ENCODE measurements at places on chromosomes 1 and 21.

- DNase-seq = no peak
Observed at GRCh38 chr1:154859786-154860155, 10.3 kb downstream of the KCNN3 start.

GRCh38 chr1:243525085-243525487 lies 269.2 kb downstream of the SDCCAG8 start:
- DNase-seq = no peak

DNA sequence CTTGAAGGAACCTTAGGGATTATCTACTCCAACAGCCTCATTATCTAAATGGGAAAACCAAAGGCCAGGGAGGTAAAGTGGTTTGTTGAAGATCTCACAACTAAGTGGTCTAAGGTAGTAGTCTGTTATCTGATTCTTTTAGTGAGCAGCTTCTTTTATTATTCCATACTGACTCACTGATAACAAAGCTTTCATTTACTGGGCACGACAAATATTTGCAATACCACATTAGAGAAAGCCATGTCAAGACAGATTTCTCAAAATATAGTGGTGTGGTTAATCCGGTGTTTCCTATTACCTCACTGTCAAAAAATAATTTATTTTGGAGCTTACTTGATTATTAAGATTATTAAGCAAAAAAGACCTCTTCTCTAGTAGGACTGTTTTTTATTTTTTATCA lies 369.1 kb downstream of the S1PR1 start:
- no peak for DNase-seq

DNA sequence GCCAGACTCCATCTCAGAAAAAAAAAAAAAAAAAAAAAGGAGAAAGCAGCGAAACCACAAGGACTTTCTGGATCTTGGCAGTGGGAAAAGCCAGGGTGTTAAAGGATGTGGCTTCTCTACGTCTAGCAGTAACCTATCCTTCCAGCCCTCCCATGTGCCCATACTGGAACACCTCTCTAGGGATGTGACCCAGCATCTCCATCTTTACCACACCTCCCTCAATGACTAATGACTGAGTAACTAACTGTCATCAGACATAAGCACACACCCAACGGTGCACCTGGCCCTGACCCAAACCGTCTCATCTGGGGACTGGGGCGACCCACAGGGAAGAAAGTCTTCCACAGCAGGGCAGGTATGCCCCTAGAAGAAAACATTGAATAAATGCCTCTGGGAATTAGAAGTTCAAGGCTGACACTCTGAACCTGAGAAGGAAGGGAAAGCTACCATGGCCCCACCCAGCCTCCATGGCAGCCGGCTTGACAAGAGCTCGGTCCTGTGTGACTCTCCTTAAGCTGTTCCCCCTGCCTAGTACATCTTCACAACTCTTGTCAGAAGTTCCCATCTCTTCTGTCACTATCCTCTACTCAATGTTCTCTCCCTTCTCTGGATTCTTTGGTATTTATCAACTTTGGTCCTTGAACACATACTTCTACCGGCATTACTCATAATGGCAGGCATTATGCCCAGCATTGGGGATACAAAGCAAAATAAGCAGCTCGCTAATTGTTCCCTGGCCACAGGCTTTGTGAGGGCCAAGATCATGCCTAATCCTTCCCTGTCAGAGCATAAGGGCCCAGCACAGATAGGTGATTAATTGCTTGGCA lies 14.8 kb upstream of the PAQR6 start:
- DNase-seq = no peak

DNA sequence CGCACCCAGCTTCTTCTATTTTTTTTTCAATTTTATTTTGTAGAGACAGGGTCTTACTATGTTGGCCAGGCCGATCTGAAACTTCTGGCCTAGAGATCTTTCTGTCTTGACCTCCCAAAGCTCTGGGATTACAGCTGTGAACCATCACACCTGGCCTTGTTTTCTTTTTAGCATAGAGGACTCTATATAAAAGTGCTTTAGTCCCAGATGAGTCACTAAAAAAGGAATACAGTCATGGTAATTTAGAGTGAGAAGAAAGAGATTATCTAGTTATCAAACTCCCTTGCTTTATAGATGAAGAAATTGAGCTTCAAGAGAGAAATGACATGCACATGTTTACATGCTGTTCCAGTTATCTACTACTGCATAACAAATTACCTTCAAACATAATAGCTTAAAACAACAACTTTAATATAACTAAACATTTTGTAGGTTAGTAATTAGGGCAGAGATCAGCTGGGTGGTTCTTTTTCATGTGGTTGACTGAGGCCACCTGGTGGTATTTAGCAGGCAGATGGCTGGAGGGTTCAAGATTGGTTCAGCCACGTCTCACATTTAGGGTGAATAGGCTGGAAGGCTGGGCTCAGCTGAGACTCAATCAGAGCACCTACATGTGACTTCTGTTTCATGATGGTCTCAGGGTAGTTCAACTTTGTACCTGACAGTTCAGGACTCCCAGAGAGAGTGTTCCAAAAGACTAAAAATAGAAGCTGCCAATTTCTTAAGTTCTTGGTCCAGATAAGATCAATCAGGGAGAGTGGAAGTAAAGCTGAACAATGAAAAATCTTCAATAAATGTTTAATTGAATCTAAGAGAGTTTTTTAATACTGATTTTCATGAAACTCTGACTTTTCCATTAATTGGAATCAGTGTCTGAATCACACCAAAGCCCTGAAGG lies 16.9 kb upstream of the MTF2 start:
- no peak for DNase-seq

DNA sequence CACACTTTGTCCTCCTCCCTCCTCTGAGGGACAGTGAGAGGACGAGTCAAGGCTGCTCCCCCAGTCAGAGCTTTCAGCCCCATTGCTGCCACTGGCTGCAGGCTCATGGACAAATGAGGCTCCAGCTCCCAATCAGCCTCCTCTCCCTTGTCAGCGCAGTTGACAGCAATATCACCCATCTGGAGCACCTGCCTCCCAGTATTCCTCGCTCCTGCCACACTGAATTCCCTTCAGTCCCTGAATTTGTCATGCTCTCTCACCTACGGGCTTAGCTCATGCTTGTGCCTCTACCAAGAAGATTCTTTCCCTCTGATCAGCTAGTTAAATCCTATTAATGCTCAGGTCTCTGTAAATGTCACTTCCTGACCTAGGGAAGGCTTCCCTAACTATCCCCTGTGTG lies 54.4 kb upstream of the SYT6 start:
- DNase-seq = no peak

- peak; percentile 21 for DNase-seq
Observed at GRCh38 chr1:8314346-8315280, 3.3 kb upstream of the SLC45A1 start.

Measured in stimulated activated CD4-positive, alpha-beta T cell treated with anti-CD3 and anti-CD28 coated beads, TNF-alpha, amount 100 ng/mL, for 4 hours (primary cell).